CD4-positive, alpha-beta T cell treated with Interleukin-4 for 1 hour (primary cell): ENCODE measurements at places on chromosomes 5 and 9.

DNA sequence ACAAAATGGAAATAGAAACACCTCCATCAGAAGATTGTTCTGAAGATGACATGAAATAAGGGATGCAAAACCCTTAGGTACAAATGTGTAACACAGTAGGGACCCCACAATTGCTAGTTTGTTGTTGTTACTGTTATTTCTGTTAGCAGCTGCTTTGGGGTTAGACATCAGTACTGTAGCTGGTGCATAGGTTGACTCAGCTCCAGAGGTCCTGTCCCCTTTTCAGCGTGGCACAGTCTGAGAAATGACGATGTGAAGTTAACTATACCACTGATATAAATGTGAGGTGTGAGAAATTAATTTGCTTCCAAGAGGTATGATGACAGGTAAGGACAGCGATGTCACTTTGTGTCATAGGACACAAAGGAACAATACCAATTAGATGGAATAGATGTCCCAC, 384.6 kb upstream of the KLF4 start:
- DNase-seq, result no peak

GRCh38 chr5:157076558-157076957, 17.6 kb upstream of the HAVCR1 start:
- no peak for DNase-seq

- no peak for DNase-seq
These were observed 141.7 kb upstream of the PRLR start for GRCh38 chr5:35371951-35372426.

DNA sequence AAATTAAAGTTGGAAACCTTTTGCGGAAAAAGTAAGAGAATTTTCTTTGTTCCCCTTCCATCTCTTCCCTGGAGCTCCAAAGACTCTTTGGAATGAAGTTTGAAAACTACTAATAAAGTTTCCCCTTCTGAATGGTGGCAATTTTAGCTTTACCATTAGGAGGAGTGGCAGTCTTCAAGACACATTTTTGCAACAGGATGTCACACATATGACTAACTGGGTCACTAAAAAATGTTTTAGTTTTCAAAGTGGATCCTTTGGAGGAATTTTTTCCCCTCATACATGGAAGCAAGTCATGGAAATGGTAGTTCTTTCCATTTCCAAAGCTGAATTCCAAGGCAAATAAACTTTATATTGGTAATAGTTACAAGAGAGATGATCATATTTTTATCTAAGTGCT, 15.6 kb downstream of the FBXO4 start:
- no peak for DNase-seq

- no peak for DNase-seq
These were observed 247.9 kb downstream of the MSX2 start for GRCh38 chr5:174972291-174972690.

DNA sequence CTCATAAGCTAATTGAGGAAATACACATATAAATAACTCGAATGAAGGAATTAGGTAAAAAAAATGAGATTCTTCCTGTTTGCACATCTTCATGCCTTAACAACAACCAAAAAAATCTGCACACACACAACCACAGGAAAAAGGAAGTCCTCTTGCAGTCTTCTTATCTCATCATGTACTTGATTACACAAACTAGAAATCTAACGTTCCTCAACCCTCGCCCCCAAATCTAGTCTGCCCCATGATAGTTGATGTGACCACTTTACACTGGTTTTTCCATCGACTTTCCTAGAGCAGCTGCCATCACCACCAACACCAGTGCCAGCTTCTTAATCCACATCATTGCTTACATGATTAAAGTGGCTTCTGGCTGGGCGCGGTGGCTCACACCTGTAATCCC, 31.2 kb upstream of the RNU6ATAC start:
- DNase-seq, result peak; percentile 28

DNA sequence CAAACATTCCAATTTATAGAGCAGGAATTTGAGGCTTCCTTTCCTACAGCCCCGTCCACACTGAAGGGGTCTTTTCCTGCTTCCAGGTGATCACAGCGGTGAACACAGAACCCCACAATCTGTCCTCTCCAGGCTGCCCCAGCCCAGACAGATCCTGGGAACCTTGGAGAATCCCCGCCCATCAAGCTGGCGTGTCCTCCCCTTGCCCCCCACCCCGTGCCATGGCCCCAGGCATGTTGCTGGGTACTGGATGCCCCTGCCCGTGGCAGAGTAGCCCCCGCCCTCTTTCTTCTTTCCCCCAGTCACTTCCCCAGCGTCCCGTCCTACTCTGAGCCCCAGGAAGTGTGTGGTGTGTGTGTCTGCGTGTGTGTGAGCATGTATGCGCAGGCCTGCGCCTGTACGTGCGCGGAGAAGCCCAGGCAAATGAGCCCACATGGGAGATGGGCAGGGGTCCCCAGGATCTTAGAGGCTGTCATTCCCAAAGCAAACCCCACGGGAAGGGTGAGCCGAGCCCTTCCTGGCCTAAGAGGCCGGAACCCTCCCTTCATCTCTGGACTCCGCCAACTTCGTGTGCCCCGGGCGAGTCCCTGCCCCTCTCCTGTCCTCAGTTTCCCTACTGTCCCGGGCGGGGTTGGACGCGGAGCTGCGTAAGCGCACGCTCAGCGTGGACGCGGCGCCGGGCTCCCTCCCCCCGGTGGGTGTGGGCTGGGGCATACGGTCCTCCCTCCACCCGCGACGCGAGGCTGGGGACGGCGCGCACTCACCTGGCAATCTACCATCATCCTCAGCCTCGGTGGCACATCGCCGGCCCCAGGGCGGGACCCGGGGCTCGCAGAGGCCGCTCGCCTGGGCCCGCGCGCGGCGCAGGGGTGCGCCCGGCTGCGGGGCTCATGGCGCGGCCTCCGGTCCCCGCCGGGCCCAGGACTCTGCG, 15.2 kb downstream of the GBGT1 start:
- peak; percentile 80 for DNase-seq

DNA sequence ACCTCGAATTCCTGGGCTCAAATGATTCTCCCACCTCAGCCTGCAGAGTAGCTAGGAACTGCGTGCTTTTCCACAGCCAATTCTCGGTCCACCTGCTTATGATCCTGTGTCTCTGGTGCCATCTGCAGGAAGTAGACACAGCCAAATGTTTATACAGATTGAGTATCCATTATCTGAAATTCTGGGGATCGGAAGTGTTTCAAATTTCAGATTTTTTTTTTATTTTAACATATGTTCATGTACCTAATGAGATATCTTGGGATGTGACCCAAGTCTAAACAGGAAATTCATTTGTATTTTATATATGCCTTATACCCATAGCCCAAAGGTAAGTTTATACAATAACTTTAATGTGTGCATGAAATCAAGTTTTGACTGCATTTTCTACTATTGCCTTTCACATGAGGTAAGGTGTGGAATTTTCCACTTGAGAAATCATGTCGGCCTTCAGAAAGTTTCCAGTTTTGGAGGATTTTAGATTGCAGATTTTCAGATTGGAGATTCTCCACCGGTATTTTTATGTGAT, 89.5 kb downstream of the ESM1 start:
- no peak for DNase-seq

DNA sequence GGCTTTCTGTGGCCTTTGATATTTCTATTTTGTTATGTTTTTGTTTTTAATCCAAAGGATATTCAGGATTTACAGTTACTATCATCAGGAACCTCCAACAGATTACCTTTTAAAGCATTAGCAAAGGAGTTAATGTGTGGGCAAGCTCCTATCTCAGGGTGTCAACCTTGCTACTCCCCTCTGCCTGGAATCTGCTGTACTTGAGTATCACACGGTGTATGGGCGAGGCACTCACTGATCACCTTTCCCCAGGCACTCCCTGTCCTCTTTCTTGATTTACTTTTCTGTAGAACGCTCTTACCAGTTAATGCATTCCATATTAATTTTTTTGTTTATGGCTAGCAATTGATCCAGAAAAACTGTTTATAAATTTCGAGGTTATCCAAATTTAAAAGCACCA, 117.0 kb upstream of the GAS1 start:
- no peak for DNase-seq

- no peak for DNase-seq
These were observed 160.9 kb upstream of the DMAC1 start for GRCh38 chr9:7960320-7961050.

DNA sequence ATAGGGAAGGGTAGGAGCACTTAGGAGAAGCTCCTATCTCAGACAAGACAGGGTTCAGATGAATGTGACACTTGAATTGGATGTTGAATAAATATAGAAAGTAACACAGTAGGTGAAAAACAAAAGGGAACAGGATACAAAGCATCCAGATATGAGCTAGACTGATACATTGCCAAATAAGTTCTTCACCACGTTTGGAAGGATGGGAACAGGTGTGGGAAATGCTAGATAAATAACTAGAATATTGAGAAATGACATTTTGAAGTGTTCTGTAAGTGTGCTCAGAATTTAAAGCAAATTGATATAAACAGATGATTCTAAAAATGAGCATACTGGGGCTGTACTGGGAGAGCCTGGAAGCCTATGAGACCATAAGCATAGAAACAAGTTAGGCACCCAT, 340.1 kb upstream of the PRR16 start:
- DNase-seq, result no peak

DNA sequence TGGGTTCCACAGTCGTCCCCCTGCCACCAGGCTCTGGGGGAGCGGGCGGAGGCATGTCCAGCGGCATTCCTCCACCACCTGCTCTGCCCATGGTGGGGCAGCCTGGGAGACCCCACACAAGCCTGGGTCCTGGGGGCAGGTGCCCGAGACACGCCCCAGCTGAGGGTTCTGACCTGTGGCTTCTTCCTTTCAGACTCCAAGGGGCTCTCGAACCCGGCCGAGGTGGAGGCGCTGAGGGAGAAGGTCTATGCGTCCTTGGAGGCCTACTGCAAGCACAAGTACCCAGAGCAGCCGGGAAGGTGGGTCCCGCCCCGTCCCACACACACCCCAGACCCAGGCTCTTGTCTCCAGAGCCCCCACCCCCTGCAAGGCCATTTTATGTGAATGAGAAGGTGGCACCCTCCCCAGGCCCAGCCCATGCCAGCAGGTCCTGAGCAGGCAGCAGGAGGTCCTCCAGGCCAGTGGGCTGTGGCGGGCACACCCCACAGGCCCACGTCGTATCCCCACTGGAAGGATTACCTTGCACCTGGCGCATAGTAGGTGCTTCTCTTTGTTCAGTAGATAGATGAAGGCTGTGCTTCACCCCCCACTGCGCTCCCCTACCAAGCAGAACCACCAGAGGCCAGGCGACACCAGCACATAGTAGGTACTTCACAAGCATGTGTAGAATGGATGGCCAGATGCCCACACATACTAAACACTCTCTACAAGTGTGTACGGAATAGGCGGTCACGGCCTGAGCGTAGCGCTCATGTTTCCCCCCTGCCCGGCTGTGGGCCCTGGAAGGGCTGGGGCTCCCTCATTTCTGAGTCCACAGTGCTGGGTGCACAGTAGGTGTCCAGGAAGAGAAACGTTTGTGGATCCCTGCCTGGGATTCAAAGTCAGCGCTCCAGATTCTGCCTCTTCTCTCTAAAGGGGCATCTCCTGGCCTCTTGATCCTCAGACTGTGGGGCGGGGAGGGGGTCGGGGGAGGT, 107.9 kb downstream of the RXRA start:
- DNase-seq, result no peak

DNA sequence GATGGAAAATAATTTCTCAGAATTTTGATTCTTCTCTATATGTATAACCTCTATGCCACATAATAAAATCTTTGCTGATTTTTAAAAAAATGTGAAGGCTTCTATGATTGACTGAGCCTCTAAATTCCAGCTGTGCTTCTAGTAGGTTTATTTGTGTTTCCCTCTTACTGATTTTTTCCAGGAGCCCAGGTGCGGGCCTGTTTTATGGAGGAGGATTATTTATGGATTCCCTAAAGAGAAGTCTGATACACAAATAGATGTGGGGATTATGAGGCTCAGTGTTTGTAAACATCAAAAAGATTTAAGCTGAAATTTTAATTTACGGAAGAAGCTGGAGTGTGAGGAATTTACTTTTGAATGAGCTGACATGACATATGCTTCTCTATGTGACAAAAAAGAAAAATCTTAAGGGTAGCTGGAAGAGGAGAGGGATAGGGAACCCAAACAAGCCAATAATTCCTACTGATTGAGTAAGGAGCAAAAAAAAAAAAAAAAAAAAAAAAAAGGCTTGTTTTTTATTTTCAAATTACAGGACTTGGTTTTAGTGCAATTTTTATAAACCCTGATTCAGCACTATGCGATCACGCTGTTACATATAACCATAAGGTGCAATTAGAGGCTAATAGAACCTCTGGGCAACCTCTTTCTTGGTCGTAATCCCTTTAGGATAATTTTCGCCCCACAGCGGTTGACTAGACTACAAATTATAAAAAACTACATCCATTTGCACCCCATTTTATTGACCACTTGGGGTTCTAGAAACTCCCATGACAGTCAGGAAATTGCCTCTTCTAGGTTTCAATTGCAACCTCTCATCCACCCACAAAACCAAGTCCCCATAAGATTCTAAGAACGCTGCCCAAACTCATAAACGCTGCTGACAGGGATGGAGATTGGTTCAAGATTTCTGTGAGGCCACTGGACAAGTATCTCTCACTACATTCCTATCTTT, 44.4 kb upstream of the RAI14 start:
- no peak for DNase-seq

- DNase-seq, result no peak
These were observed 91.5 kb downstream of the GHR start for GRCh38 chr5:42514754-42515153.

- no peak for DNase-seq
These were observed 153.7 kb downstream of the INSYN2B start for GRCh38 chr5:169826618-169827017.

DNA sequence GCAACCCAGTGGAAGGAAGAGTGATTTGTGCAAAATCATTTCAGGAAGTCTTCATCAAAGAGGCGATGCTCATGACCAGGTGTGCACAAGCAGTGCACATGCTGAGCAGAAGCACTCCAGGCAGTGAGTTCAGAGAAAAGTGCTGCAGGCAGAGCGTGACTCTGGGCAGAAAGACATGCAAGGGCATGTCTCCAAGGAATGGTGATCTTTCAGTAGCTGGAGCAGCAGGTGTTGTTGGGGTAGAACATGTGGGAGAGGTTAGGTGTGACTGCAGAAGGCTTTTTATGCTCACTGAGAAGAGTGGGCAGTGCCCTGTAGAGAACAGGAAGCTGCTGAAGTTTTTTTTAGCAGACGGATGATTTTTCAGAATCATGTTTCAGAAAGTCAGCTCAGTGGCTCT, 545.4 kb upstream of the TLE4 start:
- DNase-seq, result no peak

DNA sequence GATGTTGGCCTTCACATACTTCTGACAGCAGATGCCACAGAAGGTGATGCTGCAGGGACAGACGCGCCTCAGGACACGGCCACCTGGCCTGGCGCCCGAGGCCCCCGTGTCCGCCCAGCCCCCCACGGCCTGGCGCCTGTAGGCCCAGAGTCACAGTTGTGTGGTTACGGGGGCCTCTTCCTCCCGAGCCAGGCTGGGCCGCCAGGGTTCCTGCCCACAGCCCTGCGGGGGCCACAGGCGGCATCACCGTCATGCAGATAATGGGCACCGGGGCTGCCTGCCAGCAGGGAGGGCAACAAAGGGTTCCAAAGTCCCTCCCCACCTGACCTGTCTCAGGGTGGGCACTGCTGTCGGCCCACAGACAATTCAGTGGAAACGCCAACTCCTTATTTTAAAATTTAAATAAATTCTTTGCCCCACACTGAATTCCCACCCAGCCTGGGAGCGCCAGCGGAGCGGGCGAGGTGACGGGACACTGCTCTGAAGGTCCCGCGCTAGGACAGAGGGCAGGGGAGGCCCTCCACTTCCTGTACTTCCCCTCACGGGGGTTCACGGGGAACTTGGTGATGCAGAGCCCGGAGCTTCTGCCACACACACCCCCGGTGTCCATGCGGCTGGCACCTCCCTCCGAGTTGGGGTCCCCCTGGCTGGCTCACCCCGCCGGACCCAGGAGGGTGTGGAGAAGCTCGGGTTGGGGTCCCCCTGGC, 40.6 kb downstream of the EXOC3 start:
- DNase-seq, result no peak

GRCh38 chr5:121979691-121980090, 17.9 kb downstream of the SRFBP1 start:
- no peak for DNase-seq
